ENCODE measurements at places on chromosomes 1 and 21.
A peak's percentile ranks its signal among the peaks of the same experiment; 100 is the strongest.

GRCh38 chr21:45318146-45318555, 30.5 kb upstream of the POFUT2 start:
- DNase-seq: no peak

DNA sequence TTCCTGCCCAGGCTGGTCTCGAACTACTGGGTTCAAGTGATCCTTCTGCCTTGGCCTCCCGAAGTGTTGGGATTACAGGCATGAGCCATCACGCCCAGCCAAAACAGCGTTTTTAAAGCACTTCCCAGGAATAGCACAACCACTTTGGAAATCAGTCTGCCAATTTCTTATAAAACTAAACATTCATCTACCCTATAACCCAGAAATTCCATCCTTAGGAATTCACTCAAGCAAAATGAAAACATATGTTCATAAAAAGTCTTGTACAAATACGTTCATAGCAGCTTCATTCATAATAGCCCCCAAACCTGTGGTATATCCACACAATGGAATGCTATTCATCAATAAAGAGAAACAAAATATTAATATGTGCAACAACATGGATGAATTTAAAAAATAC, 36.1 kb downstream of the PHC2 start:
- no peak for DNase-seq

DNA sequence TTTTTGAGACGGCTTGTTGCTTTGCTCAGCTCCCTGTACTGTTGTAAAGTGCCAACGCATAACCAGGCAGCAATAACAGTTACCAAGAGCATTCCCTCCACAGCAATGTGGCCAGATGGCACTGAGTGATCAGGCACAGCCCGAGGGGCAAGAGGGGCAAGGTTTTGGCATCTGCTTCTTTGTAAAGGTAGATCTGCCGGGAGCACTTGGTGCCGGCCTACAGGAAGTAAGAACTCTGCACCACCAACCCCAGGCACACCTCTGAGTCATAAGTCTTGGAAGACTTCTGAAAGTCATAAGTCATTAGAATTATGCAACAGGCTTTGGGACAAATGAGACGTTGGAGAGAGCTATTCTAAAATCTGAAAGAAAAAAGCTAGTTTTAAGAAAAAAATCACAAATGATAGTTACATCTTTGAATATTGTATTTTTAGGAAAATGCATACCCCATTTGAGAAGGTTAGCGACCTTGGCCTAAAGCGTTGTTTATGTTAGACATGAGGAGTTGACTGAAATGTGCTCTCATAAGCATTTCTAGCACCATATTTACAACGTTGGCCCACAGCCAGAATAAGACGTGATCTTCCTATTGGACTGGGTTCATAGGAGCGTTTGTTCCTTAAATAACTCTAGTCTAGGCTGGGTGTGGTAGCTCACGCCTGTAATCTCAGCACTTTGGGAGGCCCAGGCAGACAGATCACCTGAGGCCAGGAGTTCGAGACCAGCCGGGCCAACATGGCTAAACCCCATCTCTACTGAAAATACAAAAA, 37.7 kb upstream of the MAP10 start:
- DNase-seq: peak; percentile 49

- DNase-seq: no peak
Measured at GRCh38 chr1:213568929-213569815, 418.6 kb upstream of the PROX1 start.

DNA sequence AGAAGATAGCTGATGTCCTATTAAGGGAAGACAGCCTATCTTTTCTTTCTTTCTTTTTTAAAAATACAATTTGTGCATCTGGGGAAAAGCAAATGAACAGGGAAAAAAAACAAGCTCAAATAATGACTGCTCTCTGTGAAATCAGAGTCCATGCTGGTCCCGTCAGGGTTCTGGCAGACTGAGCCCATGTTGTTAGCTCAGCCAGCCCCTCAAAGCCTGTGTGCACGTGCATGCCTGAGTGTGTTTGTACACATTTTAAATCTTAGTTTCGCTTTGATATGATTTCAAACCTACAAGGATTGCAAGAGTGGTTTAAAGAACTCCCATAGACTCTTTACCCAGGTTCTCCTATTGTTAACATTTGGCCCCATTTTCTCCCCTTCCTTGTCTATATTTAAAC, 231.8 kb upstream of the GREM2 start:
- DNase-seq: no peak

DNA sequence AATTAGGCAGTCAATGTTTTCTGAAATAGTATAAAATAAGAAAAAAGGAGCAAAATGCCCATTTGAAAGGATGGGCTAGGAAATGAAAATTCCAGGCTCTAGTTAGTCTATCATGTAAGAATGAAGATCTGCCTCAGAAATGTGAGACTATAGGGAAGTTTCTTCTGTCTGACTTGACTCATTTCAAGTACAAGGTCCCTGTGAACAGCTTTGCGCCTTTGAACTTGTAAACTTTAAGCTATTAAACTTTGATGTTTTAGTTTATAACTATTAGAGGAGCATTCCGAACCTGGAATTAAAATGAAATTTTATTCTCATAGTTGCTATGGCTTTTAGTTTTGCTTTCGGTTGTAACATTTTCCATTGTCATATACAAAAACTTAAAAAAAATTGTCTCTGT, 199.4 kb downstream of the RPS6KC1 start:
- no peak for DNase-seq

GRCh38 chr1:17562375-17562774, 22.9 kb downstream of the ARHGEF10L start:
- DNase-seq: no peak

- no peak for DNase-seq
Measured at GRCh38 chr1:190615818-190616217, 138.2 kb upstream of the BRINP3 start.

DNA sequence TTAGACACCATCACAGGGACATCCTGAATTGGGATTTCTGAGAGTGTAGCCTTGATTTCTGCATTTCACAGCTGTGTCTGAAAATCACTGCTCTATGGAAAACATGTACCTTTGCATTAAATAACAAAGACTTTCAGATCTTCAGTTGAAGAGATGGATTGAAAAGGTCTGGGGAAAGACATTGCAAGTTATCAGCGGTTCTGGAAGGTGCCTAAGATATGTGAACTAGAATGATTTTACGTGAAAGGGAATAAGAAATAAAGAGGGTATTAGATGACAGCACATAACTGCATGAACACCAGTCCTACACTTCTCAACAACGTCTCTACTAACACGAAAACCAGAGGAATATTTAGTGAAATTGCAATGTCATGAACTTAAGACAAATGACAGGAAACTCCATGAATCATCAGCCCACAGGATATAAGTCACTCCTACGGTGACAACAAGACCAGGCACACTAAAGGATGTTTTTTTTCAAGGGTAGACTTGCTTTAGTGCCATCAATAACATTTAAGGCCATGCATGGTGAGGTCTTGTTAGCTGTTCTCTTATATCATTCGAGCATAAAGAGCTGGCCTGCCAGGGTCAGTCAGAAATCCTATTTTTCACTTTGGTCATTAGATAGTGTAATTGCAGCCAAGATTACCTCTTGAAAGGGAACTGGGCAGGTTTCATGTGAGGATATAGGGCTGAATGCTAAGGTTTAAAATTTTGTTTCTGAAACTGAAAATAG, 283.1 kb downstream of the GRIK1 start:
- DNase-seq: no peak

- no peak for DNase-seq
Measured at GRCh38 chr21:21807598-21807903, 809.3 kb downstream of the NCAM2 start.

GRCh38 chr1:68206848-68207689, 25.3 kb downstream of the WLS start:
- DNase-seq: no peak

DNA sequence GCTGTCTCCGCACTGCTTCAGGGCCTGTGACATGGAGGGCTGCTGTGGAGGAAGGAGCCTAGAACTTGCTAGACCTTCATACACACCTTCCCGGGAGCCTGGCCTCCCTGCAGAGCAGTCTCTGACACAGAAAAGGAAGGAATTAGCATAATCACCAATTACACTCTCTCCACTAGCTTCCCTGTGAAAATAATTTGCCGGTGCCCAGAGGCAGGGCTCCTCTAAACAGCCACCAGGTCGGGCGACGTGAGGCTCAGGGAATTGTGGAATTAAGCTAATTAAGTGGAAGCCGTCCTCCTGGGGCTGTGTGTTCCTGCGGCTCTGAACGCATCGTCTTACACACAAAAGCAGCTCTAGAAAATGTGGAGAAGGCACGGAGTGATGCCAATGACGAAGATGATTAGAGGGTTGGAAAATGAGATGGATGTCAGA, 82.6 kb downstream of the NENF start:
- no peak for DNase-seq

DNA sequence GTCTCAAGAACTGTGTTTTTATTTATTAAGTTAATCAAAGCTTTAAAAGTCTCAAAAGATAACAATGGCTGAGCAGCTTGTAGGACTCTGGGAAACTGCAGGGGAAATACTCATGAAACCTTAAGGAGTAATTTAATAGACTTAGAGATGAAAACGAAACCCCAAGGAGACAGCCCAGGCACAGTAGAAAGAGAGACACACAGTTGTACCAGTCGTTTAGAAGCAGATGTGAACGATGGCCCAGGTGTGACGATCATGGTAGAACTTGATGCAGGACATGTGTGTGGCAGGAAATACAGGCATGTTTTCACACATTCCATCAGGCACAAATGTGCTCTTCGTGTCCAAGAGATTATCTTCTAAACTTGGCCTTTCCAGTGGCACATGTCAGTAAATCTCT, 21.2 kb upstream of the MRPS6 start:
- no peak for DNase-seq

DNA sequence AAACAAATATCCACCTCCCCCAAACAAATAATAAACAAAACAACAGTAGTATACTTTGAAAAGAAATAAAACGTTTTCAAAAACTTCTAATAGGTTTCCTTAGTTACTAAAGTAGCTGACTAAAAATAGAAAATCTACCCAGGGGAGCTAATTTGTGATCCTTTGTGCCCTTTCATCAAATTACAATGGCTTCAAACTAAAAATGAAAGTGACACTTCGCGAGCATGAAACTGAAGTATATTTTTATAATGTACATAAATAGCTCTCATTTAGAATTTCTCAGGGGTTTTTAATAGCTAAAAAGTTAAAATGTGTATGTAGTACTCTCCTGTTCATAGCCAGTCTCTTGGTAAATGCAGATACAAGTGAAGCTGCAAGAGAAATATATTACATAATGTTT, 78.4 kb downstream of the BRINP3 start:
- no peak for DNase-seq

- no peak for DNase-seq
Measured at GRCh38 chr1:191174298-191174697, 696.6 kb upstream of the BRINP3 start.

- DNase-seq: no peak
Measured at GRCh38 chr1:152917794-152918193, 9.4 kb downstream of the IVL start.

GRCh38 chr1:93839753-93840152, 39.3 kb downstream of the DNTTIP2 start:
- DNase-seq: no peak

DNA sequence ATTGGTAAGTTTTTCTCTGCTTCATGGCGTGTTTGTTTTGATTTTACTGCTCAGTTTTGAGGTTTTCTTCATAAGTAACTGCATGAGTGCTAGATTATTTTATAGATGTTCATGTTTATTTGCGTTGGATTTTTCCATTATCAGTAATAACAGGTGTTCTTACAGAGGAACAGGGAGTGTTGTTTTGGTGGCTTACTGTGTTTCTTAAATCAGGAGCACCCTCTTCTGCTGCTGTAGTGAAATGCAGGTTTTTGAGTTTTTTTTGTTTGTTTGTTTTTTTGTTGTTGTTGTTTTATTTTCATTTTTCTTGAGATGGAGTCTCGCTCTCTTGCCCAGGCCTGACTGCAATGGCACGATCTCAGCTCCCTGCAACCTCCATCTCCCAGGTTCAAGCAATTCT, 32.6 kb downstream of the CTBS start:
- no peak for DNase-seq

- no peak for DNase-seq
Measured at GRCh38 chr1:69921486-69921885, 283.9 kb downstream of the LRRC40 start.

GRCh38 chr1:6336776-6337622, 56.6 kb downstream of the ACOT7 start:
- DNase-seq: no peak

DNA sequence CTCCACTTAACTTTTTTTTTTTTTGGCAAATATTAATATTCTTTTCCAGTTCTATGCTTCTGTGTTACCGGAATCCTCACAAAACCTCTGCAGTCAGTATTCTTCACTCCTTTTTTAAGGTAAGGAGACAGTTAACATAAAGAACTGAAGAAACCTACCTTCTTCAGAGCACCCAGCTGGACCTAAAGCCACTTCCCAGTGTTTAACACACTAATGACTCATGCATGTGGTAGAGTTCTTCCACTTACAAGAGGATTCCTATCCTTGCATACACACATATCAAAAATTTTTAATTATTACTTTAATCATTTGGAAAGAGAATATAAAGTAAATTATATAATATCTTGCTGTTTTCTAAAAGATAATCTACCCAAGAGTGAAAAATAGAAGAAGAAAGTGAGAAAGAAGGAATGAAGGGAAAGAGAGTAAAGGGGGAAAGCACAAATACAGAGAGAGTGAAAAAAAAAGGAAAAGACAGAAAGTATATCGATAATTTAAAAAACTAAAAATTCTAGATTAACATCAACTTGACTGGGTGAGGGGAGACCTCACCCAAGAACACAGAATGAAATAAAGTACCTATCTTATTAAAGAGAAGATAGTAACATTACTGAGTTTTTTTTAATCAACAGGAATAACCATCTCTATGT, 54.9 kb downstream of the ENAH start:
- DNase-seq: no peak

- DNase-seq: no peak
Measured at GRCh38 chr1:45394342-45394741, 54.1 kb upstream of the MUTYH start.

DNA sequence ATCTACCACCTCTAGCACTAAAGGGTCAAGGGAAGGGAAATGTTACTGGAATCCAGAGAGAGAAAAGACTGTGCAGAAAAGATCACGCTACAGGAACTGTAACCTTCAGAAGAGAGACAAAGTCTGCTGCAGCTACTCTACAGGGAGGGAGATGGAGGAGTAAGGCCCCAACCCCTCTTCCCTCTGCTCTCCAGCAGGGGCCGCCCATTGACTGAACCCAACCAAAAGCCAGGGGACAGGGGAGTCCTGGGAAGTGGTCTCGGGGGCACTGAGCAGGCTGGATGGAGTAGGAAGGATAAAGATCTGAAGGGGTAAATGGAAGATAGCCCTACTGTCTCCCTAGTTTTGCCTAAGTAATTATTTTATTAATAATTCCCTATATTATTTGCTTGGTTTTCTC, 72.8 kb upstream of the NR5A2 start:
- DNase-seq: no peak

DNA sequence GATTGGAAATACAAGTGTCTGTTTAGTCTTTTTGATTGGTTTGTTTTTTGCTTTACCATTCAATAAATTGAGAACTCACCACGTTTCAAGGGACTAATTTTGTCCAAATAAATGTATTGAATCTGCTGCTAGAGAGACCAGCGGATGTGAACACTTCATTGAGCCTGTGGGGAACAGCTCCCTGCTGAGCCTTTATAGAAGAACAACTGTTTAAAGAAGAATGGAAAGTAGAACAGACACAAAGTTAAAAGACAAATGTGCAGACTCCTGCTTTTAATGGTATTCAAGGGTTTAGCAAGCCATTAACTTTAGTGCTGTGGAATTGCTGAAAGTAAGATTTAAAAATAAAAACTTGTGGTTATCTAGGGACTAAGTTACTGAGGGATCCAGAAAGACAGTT, 817.7 kb upstream of the B3GALT2 start:
- no peak for DNase-seq

- no peak for DNase-seq
Measured at GRCh38 chr1:215807911-215808436, 240.9 kb downstream of the KCTD3 start.

- no peak for DNase-seq
Measured at GRCh38 chr1:26602378-26602959, 72.9 kb downstream of the RPS6KA1 start.
